ENCODE measurements at places on chromosomes 5 and 9. TPM values are rescaled to one million over a fixed set of nuclear protein-coding genes. Genes with fewer than 3 reads are reported as not detected.

The KYAT1 gene
- total RNA-seq = 7.4 TPM

The LEAP2 gene
- 1.1 TPM for total RNA-seq

The NR2F1-AS1 gene
- 0.11 TPM for total RNA-seq

The TAF11L5 gene
- not detected for total RNA-seq

The HSPA4 gene
- 337 TPM for total RNA-seq

Measured in SK-MEL-5 (cell line).